ENCODE measurements at places on chromosomes 13 and 19. TPM values are rescaled to one million over a fixed set of nuclear protein-coding genes. Genes with fewer than 3 reads are reported as not detected.

The ZNF575 gene
- 2.1 TPM for total RNA-seq

The RAB3A gene
- 6.1 TPM for total RNA-seq

GRCh38 chr13:27182054-27182453 is 10.4 kb upstream of the USP12 start:
- DNase-seq = no peak

The MEIS3 gene
- total RNA-seq = 20.0 TPM

GRCh38 chr13:52414051-52414450 is 8.1 kb upstream of the THSD1 start:
- DNase-seq = no peak

DNA sequence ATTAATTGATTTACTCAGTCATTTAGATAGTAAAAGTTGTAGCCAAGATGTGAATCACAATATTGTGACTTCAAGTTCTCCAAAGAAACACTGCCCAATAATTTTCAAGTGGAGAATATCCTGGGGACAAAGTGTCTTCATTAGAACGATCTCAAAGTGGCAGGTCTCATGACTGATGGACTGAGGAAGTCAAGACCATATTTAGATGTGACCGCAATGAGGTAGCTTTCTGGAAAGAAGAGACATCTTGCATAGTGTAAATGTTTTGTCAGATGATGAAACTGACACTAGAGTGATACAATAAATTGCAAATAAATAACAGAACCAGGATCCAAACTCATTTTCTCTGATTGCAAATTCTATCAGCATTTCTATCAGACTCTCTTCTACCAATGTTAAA is 1476.9 kb downstream of the EFNB2 start:
- DNase-seq = no peak

GRCh38 chr19:16739546-16739945 is 19.9 kb downstream of the NWD1 start:
- no peak for DNase-seq

GRCh38 chr19:39136225-39136940 is 10.8 kb downstream of the PAK4 start:
- DNase-seq = no peak

The ANKLE1 gene
- 0.23 TPM for total RNA-seq

DNA sequence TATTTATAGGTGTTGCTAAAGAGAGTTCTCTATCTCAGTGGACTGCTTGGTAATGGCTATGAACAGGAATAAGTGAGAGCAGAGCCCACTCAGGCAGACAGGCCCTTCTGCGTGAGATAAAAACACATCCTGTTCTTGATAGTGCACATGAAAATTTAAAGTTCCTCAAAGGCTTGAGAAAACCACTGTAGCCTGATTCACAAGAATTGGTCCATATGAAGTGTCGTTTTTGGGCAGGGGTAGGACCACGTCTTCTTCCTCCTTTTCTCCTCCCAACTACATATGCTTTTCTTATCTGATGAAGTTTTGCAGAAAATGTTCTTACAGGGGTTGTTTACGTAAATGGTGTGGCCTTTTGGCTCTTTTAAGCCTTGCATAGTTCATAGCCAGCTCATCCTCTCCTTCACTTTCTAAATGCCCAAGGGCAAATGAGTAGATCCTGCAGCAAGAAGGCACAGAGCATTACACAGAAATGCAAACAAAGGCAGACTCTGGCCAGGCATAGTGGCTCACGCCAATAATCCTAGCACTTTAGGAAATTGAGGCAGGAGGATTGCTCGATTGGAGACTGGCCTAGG is 53.8 kb downstream of the RNF6 start:
- no peak for DNase-seq

GRCh38 chr13:41610404-41610803 is 153.1 kb downstream of the RGCC start:
- no peak for DNase-seq

The HTR2A gene
- 0.89 TPM for total RNA-seq

The KIR2DL4 gene
- 0.39 TPM for total RNA-seq

The GATAD2A gene
- 92.7 TPM for total RNA-seq

GRCh38 chr19:34832581-34833112 is 59.6 kb upstream of the ZNF599 start:
- no peak for DNase-seq

DNA sequence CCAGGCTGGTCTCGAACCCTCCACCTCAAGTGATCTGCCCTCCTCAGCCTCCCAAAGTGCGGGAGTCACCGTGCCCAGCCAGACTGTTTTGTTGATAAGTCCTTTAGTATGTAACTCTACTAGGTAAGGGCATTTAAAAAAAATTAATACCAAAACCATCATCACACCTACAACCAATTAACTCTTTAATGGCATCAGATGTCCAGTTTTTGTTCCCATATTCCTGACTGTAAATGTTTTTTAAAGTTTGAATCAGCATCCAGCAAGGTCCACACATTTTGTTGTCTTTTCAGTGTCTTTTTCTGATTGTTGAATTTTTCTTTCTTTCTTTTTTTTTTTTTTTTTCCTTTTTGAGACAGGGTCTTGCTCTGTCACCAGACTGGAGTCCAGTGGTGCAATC is 5.6 kb downstream of the FCGRT start:
- DNase-seq = no peak

- peak; percentile 83 for DNase-seq
Measured at GRCh38 chr19:45782820-45783785, 813 bp upstream of the DMPK start.

All from ureter (tissue), 1 donor.